ENCODE measurements at places on chromosomes 2 and 18. TPM values are rescaled to one million over a fixed set of nuclear protein-coding genes. Genes with fewer than 3 reads are reported as not detected.

- DNase-seq, result no peak
Measured at GRCh38 chr2:23901966-23902846, 24.7 kb downstream of the ATAD2B start.

Gene L3MBTL4
- total RNA-seq, result 36.9 TPM

GRCh38 chr2:100166701-100167100, 24.3 kb upstream of the AFF3 start:
- DNase-seq, result no peak

- DNase-seq, result no peak
Measured at GRCh38 chr18:9323750-9324445, 10.7 kb upstream of the TWSG1 start.

Gene RESP18
- not detected for total RNA-seq

Gene UGT1A6
- not detected for total RNA-seq

Gene GPR17
- 0.40 TPM for total RNA-seq
